ENCODE measurements at places on chromosomes 5 and 9.

- no peak for DNase-seq
Measured at GRCh38 chr5:132083071-132083678, 9.6 kb downstream of the CSF2 start.

- no peak for DNase-seq
Measured at GRCh38 chr9:132755096-132755495, 84.8 kb downstream of the GTF3C4 start.

GRCh38 chr5:59051951-59052350 lies 469.1 kb downstream of the RAB3C start:
- no peak for DNase-seq

GRCh38 chr5:141876628-141877355 lies 1.4 kb downstream of the PCDH1 start:
- peak; percentile 25 for DNase-seq

GRCh38 chr9:118940473-118940872 lies 428.8 kb downstream of the BRINP1 start:
- no peak for DNase-seq

DNA sequence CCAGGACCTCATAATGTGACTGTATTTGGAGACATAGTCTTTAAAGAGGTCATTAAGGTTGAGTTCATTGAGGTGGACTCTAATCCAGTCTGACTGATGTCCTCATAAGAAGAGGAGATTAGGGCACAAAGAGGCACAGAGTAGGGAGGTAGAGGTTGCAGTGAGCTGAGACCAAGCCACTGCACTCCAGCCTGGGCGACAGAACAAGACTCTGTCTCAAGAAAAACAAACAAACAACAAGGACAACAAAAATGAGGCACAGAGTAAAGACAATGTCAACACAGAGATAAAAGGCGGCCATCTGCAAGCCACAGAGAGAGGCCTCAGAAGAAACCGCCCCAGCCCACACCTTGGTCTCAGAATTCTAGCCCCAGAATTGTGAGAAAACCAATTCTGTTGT lies 17.0 kb upstream of the TDRD7 start:
- DNase-seq: no peak

- no peak for DNase-seq
Measured at GRCh38 chr5:170466988-170467707, 36.7 kb upstream of the KCNIP1 start.

DNA sequence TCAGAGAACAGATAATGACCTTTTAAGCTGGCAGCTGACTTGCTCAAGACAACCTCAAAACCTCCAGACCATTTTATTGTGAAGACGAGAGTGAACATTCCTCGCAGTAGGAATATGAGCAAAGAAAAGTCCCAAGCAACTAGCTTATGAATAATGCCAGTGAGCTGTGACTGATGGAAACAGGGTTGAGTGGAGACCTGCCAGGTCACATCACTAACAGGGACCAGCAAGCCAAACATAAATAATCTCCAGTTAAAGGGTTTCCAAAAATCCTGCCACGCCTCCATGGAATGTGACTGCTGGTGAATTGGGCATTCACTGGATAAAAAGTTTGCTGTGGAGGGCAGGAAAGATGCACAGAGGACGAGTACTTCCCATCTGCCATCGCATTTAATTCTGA lies 185.4 kb downstream of the CRB2 start:
- DNase-seq: no peak

GRCh38 chr5:9661316-9662015 lies 31.3 kb upstream of the TAS2R1 start:
- no peak for DNase-seq

GRCh38 chr9:115466756-115467155 lies 348.8 kb upstream of the TNC start:
- DNase-seq: no peak

- no peak for DNase-seq
Measured at GRCh38 chr5:1409381-1410110, 35.7 kb downstream of the SLC6A3 start.

DNA sequence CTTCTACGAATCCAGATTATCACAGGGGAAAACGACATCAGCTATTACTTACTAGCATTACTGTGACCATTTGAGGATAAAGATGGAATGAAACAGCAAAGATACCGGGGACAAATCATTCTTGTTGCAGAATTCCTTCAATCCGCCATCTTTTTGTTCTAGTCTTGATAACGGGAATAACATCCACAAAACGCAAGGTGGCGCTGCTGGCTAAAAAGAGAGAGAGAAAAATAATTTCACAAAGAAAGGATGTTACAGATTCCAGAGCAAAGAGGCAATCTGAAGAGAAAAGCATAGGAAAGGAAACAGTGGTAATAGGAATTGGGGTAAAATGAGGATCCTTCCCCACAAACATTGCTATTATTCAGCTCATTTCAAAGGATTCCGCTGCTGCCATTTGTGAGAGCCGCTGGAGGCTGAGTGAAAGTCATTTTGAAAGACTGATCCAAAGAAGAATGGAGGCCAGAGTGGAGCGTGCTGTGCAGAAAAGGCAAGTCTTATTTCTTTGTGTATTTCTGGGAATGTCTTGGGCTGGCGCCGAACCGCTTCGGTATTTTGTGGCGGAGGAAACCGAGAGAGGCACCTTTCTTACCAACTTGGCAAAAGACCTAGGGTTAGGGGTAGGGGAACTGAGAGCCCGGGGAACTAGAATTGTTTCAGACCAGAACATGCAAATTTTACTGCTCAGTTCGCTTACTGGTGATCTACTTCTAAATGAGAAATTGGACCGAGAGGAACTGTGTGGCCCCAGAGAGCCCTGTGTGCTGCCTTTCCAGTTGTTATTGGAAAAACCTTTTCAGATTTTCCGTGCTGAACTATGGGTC lies at the start of gene PCDHB7:
Gene PCDHB7 (plus strand): TSS at position 264 of the 824 bp plus-strand sequence. CDS start 192 bp downstream, at position 456.
- no peak for DNase-seq

DNA sequence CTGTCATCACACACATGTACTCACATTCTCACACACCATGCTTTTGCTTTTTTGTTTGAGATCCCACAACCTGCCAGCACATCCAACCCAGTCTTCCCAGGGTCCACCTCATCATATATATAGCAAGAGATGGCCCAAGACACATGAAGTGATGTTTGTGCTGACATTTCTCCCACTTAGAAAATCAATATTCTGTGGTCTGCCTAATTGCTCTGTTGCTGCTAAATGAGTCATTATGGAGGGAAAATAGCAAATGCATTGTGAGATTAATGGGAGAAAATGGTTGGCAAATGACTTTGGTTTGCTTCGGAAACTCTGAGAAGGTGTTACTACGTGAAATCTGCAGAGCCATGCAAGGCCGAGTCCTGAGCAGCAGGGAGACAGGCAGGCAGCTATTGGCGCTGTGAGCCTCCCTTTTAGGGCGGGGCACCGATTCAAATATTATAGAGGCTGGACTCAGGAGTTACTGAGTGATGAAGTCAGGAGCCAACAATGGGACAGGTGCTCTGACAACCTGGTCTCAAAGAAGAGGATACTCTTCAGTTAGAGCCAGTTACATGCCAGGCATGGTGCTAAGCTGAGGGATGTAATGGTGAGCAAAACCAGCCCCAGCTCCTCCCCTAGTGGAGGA lies 62.8 kb downstream of the DAB2IP start:
- DNase-seq: no peak

- DNase-seq: peak; percentile 44
Measured at GRCh38 chr5:10607023-10607665, 43.3 kb downstream of the ANKRD33B start.

- DNase-seq: no peak
Measured at GRCh38 chr5:149596712-149597111, 15.4 kb downstream of the ARHGEF37 start.

DNA sequence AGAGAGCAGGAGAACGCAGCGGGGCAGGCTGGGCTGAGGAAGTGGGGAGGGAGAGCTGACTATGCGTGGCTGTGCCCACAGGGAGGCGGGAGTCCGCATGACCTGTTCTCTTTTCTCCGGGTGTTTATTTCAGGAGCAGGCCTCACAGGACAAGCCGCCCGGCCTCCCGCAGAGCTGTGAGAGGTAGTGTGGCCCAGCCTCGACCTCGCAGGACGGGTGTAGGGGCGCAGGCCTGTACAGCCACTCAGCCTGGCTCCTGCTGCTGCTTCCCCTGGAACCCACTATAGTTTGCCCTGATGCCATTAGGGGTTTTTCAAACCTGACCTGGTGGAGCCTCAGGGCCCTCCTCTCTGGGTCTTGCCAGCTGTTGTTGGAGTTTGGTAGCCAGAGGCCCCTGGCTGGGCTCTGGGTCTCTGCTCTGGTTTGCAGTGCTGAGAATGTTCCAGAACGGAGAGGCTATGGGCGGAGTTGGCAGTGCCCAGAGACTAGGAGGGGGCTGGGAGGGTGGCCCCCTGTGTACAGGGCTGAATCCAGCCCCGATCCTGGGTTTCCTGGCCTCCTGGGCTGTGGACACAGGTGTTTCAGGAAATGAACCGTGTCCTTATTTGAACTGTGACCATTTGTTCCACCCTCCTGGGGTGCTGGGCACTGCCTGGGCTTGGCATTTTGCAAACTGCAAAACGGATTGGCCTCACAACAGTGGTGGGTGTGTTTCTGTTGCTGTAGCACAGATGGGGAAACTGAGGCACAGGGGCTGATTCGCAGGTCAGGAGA lies 78.8 kb downstream of the WNK2 start:
- no peak for DNase-seq

- DNase-seq: no peak
Measured at GRCh38 chr9:8917956-8918739, 1118.6 kb upstream of the DMAC1 start.

DNA sequence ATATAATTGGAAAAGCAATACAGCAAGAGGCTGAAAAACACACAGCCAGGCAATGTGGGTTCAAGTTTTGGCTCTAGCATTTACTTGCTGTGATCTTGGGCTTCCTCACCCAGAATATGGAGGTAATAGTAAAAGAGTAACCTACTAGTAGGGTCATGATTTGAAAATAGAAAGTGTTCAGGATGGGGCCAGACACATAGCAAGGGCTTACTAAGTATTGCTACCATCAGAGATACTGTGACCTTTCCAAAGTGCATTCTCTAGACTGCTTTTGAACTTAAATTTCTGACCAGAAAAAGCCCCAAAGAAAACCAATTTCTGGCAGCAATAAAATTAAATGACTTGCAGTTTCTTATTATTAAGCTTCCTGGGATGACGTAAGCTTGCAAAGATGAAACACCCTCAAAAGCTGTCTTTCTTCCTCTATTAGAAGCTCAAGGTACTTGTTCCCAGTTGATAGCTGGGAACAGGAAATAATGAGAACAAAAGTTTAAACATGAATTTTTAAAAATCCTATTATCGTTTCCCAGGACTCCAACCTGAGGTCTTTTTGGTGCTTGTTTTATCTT lies 20.3 kb downstream of the SLC45A2 start:
- DNase-seq: no peak

DNA sequence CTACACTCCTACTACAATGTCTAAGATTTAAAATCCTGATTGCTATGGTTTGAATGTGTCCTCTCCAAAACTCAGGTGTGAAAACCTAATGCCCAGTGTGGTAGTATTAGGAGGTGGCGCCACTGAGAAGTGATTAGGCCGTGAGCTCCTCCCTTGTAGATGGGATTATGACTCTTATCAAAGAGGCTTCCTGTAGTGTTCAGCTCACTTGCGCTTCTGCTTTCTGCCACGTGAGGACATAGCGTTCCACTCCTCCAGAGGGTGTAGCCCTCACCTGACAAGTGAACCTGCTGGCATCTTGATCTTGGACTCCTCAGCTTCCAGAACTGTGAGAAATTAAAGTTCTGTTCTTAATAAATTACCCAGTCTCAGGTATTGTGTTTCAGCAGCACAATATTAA lies 33.0 kb upstream of the WHRN start:
- no peak for DNase-seq

DNA sequence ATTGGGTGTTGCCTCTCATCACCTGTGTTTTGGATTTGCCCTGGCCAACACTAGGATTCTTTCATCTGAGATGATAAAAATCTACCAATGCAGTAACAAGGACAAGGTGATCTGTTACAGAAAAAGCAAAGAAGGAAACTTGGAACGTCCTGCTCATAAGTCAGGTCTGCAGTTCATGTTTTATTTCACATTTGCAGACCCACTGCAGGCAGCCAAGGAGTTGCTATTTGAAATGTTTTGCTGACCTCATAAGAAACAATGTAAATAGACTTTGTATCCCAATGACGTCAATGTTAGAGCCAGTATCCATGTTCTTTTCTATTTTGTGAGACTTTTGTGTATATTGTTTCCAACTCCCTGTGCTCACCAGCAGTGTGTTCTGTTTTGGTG lies 312.9 kb downstream of the DEPDC1B start:
- no peak for DNase-seq

DNA sequence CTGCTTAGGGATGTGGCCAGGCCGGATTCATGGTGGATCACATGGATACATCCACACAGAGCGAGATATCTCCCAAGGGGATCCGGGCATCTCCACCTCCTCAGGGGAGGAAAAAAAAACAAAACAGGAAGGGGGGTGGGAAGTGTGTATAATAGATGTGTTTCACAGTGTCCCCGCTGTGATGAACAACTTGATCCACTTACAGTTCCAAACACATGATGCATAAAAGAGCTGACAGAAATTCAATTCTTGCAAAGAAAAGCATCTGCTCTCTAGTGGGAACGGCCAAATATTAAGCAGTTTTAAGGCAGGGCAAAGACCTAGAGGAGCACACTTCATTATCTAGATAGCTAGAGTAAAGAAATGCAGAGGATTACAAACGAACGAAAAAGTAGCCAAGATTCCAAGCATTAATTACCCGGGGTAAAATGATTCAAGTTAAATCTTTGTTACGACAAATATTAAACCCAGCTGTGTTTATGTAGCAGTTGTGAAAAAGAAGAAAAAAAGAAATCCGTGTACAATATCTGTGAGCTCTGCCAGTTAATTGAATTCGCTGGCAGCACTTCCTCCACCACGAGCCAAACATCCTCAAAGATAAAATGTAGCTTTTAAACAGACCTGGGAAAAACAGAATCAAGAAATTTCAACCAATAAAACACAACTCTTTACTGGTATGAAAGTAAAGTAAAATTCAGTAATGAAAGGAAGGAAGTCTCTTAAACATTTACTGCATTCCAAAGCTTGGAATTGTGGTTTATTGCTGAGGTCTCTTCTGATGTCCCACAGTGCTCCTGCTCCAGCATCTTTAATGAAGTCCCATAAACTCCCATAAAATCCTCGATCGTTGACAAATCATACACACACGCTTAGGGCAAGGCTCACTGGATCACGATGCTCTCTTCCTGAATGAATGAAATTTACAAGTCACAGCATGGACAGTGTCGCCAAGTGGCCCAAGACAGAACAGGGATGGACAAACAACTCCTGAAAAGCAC lies 213.0 kb downstream of the CRB2 start:
- DNase-seq: no peak

DNA sequence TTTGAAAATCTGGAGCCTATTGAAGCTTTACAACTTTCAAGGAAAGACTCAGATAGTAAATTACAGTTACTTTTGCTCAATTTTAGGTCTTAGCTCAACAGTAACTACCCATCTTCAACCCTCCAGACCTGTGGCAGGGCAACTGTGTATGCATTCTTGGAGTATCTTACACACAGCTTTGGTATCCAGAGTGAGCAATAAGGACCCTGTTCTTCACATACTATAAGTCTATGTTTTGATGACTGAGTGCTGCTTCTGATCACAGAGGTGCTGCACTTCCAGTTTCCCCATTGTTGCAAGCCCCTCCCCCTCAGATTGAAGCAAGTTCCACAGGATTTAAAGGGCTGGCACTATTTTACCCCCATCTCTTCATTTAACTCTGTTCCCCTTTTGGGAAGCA lies 737.4 kb upstream of the GRAMD2B start:
- no peak for DNase-seq

- no peak for DNase-seq
Measured at GRCh38 chr5:150411245-150411979, 1.3 kb downstream of the CD74 start.

All from hematopoietic multipotent progenitor cell treated with erythropoietin and hydrocortisone succinate and interleukin-3 and kit ligand, for 15 days (in vitro differentiated cells).